ENCODE measurements at places on chromosomes 6 and 20.

DNA sequence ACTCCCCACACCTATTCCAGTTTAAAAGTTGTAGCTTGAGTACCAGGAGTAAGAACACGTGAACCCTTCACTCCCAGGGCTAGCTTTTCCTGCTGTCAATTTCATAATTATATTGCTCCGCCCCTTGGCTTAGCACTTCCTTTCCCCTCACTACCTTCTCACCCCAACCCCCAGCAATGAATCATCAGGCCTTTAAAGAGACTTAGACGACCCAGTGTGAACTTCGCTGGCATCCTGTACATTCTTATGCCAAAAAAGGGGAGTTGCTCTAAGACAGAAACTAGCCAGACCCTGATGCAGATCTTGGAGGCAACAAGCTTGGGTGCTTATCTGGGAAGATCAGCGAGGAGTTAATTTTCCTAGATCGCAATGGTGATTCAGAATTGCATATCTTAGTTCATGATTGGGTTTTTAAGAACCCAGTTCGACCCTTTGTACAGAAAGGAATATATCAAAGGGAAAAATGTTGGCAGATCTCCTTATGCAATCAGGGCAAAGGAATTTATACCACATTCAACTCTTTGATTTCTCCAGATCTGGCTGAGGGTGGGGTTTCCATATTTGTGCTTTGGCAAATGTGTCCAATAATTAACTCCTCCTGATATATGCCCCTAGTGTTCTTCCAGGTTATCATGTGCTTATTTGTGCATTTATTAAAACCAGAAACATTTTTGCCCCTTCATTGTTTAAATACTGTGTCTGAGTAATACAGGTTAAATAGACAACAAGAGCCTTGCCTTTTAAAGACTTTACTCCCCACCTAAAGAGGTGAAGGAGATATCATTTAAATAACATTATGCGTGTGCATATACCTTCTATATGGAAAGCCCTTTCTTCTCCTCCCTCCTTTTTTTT lies 8.1 kb upstream of the ATXN1 start:
- no peak for DNase-seq

DNA sequence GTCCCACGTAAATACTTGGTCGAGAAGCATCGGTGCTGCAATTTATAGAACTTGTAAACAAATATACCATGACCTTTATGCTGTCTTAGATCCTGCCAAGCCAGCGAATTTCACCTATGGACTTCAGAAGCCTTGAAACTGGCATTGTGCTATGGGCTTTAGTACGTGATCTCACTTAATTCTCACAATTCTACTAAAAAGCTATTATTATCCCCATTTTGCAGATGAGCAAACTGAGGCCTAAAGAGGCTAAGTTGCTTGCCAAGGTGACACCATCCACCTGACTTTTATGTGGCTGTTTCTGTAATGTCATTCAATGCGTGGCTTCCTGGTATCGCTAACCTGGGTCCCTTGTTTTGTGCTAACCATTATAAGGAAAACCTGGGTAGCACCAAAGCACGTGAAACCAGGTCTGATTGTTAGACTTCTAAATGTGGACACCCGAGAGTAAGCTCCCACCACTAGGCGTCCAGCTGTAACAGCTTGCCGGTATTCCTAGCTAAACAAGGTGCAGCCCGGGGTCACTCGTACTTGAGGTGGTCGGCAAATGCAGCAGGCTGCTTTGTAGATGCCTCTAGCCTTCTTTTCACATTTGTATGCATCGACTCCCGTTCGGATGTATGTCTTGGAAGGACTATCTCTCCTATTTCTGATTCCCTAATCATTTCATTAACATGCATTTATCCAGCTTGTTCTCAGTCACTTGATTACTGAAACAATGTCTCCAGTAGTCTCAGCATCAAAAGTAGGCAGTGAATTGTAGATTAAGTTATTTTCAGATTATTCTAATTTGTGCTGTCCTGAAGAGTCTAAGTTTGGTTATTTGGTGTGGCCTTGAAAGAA lies 1.1 kb downstream of the SYNJ2 start:
- no peak for DNase-seq

DNA sequence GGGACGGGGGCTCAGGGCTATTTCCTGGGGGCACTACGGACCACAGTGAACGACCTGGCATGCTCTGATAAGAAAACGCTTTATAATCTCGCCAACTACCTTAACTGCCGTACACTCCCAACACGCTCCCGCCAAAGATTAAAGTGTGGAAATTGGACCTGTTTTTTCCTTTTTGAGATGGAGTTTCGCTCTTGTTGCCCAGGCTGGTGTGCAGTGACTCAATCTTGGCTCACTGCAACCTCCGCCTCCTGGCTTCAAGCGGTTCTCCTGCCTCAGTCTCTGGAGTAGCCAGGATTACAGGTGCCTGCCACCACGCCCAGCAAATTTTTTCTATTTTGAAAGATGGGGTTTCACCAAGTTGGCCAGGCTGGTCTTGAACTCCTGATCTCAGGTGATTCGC lies 346 bp upstream of the SLC44A4 start:
- DNase-seq = no peak

DNA sequence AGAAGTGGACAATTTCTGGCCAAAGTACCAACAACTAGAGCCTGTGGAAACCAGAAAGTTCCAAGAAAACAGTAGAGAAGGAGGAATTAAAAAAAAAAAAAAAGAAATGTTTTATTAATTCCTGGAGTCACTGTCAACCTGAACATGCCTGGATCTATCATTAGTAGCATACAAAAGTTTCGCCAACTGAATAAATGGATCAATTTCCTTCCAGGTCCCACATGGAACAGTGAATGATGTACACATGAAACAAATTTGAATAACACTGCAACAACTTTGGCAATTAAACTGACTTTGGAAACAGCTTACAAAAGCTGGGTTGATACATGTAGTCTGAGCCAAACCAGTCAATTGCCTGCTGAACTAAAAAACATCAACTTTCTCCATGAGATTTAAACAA lies 90.0 kb upstream of the HMGCLL1 start:
- DNase-seq = no peak

DNA sequence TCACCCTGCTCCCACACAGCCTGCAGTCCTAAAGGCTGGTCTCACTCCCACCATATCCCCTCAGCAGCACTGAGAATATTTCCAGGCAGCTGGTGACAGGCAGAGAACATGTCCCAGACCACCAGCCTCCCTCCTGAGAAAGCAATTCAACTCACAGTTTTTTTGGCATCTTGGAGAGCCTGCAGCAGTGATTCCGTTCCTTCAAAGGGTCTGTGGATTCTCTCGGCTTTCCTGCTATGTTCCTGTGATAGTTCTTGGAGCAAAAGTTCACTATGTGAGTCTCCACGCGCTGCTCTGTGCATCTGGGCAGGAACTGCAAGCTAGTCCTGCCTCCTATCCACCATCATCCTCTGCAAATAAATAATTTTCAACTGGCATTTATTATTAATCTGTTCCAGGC lies 448.3 kb upstream of the HSF2 start:
- no peak for DNase-seq

DNA sequence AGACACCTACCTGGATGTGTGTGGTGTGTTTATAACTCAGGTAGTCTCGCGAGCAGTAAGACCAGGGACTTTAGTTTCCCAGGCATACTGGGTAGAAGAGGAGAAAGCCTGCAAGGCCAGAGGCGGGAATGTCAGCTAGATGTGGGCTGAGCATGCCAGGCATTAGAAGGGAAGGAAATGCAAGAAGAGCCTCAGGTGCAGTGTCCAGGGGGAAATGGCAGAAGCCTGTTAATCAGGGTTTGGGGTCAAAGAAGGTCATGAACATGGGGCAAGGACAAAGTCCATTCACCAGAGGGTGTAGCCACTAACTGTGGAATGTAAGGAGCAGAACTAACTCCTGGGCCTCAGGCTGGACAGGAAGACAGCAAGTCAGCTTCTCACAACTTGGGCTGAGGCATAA lies 305.0 kb downstream of the SMOC2 start:
- DNase-seq = no peak

DNA sequence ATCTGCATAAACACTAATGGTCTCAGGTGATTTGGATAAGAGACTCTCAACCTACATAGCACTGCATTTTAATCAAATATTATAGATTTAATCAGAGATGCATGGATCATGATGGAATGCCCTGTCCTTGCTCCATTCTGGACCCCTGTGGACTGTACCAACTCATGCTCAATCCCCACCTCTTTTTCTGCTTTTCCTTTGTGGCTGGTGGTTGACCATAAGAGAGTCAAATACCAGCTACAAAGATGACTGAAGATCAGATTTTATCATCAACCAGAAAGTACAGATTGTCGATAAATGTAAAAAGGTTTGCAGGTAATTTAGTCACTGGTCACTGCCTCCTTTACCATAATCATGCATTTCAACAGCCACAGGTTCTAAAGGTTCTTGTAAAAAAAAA lies 116.2 kb downstream of the ME1 start:
- no peak for DNase-seq

- DNase-seq = no peak
Measured at GRCh38 chr6:30599625-30600324, 17.3 kb downstream of the PPP1R10 start.

DNA sequence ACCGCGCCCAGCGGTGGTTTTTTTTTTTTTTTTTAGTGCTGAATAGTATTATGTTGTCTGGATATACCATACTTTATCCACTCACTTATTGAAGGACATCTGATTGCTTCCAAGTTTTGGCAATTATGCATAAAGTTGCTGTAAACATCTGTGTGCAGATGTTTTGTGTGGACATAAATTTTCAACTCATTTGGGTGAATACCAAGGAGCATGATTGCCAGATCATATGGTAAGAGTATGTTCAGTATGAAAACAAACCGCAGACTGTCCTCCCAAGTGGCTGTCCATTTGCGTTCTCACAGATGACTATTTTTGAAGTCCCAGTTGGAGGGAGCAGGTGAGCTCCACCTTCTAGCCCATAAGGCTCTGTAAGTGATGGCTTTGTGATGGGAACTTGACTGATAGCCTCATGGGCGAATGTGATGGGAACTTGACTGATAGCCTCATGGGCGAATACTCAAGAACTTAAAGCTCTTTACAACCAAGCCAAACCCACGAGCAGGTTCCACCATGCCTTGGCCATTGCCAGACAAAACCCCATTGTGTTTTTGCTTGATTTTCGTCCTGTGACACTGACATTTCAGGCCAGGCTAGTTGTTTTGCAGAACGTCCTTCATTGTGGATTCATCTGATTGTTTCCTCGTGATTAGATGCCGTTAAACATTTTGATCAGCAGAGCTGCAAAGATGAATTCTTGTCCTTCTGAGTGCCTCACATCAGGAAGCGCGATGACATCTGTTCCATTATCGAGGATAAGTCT lies 51.0 kb downstream of the ZBTB2 start:
- DNase-seq = no peak

DNA sequence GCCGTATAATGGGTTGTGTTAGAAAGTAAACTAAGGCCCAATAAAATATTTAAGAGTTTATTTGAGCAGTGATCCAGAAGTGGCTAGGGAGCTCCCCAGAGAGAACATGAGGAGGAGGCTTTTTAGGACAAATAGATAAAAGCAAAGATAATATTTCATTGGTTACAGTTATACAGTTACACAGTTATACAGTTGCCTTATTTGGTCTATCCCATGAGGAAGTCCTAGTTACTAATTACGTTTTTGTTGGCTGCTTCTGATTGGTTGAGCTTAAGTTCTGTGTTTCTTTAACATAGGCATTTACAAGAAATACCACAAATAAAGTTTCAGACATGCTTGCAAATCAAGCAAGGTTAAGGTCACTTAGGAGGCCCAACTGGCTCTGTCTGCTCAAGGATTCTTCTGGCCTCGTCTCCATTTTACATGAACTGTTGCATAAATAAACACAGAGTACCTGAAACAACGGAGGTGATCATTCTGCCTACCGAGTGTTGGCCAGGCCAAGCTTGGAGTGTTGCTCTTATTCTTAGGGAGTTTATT lies 7.0 kb downstream of the UBD start:
- DNase-seq = no peak

DNA sequence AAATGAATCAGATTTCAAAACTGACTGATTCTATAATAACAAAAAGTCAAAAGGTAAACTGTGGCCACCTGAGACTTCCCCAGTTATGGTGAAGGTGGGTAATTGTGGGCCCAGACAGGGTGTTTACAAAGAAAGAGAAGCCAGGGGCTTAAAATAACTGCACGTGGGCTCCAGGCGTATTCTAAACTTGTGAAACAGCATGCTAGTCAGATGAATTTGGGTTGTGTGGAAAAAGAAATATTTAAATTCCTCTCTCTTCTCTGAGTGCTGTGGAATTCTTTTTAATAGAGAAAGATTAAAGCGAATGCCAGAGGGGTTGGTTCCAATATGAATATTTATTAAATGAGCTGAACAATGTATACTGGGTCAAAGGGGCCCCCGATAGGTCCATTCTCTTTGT lies 166.3 kb upstream of the AFDN start:
- no peak for DNase-seq

DNA sequence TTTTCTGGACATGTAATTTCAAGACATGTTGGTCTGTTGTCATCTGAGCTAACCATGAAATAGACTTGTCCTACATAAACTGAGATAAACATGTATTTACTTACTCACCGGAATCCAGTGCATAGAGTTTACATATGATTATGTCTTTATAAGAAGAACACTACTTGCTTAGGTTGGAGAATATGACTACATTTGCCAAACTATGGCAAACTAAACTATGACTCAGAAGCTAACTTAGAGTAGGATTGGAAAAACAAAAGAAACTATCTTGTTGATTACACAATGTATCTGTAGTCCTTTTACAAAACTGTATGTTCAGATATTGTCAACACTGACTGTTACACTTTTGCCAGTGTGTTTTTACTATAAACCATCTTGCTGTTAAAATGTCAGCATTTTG lies 113.3 kb downstream of the CRYBG1 start:
- DNase-seq = no peak

DNA sequence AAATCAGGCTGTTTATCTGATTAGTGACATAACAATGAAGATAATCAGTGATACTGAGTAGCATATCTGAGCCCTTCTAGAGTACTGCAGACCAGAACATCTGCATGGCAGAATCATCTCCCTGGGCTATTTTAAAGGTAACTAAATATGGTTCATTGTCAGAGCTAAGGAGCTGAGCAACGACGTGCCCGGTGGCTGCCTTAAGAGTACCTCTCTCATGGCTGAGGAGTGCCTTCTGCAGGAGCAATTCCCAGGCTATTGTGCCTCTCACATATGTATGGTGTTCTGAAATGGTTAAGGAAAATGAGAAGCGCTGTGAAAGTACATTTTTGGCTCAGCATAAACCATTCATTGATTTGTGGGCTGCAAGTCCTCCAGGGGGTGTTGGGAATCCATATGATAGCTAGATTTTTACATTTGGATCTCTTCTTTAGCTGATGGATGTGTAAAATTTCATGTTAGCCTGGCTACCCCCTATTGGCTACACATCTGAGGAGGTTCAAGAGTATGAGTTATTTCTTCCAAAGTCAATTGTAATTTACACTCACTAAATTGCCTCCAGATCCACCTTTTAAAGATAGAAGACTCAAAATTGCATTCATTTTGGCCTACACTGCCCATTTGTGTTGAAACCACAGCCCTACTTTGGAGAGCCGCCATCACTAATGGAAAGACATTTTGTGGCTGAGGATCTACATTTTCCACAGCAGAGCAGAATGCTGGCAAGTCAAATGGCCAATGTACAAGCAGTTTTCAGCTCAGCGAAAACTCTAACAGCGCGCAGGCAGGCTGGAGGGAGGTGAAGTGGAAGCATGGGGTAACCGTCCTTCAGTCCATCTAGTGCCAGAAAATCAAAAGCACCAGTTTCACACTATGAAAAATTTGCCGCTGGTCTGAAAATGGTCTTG lies 198.0 kb downstream of the SIM1 start:
- no peak for DNase-seq

- DNase-seq = no peak
Measured at GRCh38 chr20:46558511-46558959, 8.1 kb upstream of the OCSTAMP start.

GRCh38 chr20:50674138-50674825 lies 17.1 kb downstream of the RIPOR3 start:
- no peak for DNase-seq

GRCh38 chr6:14053811-14054210 lies 63.8 kb upstream of the CD83 start:
- no peak for DNase-seq

All from NCI-H1436 treated with DMSO at 0.1 percent for 48 hours (cell line).